ENCODE measurements at places on chromosomes 12 and 14. TPM values are rescaled to one million over a fixed set of nuclear protein-coding genes. Genes with fewer than 3 reads are reported as not detected.

Gene FOXG1
- total RNA-seq = not detected

DNA sequence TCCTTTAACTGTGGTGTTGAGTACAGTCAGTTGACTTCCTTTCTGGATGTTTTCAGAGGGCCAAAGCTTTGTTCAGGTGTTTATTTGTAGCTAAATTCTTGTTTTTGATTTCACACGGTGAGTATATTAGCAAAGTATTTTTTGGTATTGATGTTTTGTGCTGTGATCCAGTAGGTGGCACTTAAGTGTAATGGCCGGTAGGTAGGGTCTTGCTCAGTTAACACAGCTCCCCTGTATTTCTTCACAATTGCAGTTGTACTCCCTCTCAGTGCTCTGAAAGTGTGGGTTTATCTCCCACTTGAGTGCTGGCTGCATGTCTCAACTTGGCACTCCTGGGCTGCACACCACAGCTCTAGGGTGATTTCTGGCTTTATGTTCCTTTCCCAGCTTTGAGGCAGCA lies 339.5 kb downstream of the AEBP2 start:
- H3K4me1 ChIP-seq = peaks cover 35% of the 10 kb centered on the region
- peak overlapping the region; percentile 78 for H3K27ac ChIP-seq
- H3K4me3 ChIP-seq = no peak overlapping the region
- no peak for DNase-seq
- H3K36me3 ChIP-seq = peaks cover 4% of the 10 kb centered on the region

GRCh38 chr12:118436002-118436730 lies 59.8 kb downstream of the SUDS3 start:
- H3K27me3 ChIP-seq = no peaks in the 10 kb centered on the region
- H3K36me3 ChIP-seq = no peaks in the 10 kb centered on the region
- no peak for DNase-seq
- peaks cover 19% of the 10 kb centered on the region for H3K4me1 ChIP-seq
- H3K4me3 ChIP-seq = no peak overlapping the region

DNA sequence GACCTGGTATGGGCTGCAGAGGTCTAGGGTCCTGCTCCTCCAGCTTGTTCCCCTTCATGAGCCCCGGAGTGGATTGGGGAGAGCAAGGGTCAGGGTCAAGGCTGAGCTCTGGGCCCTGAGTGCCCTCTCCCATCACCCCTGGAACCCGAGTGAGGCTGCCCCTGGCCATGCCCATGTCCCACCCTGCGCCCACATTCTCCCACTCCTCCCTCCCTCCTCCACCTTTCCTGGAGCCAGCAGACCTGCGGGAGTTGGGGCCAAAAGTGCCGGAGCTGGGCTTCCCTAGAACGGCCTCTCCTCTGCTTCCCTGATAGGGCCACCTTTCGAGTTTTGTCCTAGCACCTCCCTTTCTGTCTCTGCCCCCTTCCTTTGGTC lies 590 bp downstream of the SCNN1A start:
- peaks cover 76% of the 10 kb centered on the region for H3K4me1 ChIP-seq
- no peaks in the 10 kb centered on the region for H3K27me3 ChIP-seq
- no peak for DNase-seq
- H3K4me3 ChIP-seq = no peak overlapping the region

GRCh38 chr14:53735916-53736315 lies 220.7 kb downstream of the BMP4 start:
- H3K36me3 ChIP-seq = no peaks in the 10 kb centered on the region
- no peak overlapping the region for H3K27ac ChIP-seq
- DNase-seq = no peak
- no peak overlapping the region for H3K4me3 ChIP-seq

DNA sequence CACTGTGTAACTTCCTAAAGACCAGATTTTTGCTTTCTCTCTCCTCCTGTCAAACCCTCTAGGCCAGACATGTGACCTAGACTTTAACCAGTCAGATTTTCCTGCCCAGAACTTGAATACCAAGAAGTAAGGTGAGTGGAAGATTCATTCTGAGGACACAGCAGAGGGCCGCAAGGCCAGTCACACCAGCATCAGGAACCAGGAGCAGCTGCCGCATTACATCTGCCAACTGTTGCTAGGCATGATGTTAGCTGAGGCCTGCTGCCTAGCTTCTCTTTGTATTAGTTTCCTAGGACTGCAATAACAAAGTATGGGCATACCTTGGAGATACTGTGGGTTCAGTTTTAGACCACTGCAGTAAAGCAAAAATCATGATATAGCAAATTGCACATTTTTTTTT lies 101.9 kb upstream of the BMP4 start:
- H3K36me3 ChIP-seq = no peaks in the 10 kb centered on the region
- H3K27ac ChIP-seq = no peak overlapping the region
- H3K27me3 ChIP-seq = no peaks in the 10 kb centered on the region
- H3K4me1 ChIP-seq = no peaks in the 10 kb centered on the region
- DNase-seq = no peak
- no peak overlapping the region for H3K4me3 ChIP-seq

- H3K27me3 ChIP-seq = peaks cover 10% of the 10 kb centered on the region
- H3K4me3 ChIP-seq = no peak overlapping the region
- no peak overlapping the region for H3K27ac ChIP-seq
- no peaks in the 10 kb centered on the region for H3K36me3 ChIP-seq
- no peak for DNase-seq
Observed at GRCh38 chr12:39620659-39621658, 1.4 kb upstream of the ABCD2 start.

DNA sequence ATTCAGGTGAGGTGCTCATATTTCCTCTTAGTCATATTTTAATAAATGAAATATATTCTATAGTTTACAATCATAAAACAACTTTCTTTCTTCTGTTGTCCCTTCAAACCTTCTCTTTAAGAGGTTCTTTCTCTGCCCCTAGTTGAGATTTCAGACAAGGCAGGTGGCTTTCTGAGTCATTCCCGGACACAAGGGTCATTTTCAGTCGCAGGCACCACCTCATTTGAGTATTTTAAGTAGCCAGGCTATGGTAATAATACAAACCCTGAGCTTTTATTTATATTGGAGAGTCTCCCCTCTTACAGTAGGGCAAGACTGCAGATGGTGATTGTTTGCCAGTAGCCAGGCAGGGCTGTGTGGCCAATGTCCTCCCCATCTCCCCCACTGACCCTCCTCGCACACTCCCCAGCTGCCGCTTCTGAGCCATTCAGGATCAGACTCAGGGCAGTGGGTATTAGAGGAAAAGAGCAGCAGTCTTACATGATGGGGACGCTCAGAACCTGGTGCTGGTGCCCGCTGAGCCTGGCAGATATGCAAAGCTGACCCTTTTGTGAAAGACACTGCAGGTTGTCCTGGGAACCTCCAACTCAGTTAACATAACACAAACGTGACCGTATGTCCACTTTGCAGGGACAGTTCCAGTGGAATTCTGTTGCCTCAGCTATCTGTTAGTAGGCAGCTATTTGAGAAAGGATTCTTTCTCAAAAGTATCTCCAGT lies 101.1 kb upstream of the BCL2L14 start:
- H3K4me1 ChIP-seq = no peaks in the 10 kb centered on the region
- DNase-seq = no peak
- H3K36me3 ChIP-seq = no peaks in the 10 kb centered on the region
- H3K27ac ChIP-seq = no peak overlapping the region
- peaks cover 8% of the 10 kb centered on the region for H3K27me3 ChIP-seq
- no peak overlapping the region for H3K4me3 ChIP-seq

- no peak overlapping the region for H3K27ac ChIP-seq
- DNase-seq = no peak
- no peak overlapping the region for H3K4me3 ChIP-seq
- no peaks in the 10 kb centered on the region for H3K36me3 ChIP-seq
Observed at GRCh38 chr14:52271538-52271937, 4.0 kb downstream of the PTGDR start.

DNA sequence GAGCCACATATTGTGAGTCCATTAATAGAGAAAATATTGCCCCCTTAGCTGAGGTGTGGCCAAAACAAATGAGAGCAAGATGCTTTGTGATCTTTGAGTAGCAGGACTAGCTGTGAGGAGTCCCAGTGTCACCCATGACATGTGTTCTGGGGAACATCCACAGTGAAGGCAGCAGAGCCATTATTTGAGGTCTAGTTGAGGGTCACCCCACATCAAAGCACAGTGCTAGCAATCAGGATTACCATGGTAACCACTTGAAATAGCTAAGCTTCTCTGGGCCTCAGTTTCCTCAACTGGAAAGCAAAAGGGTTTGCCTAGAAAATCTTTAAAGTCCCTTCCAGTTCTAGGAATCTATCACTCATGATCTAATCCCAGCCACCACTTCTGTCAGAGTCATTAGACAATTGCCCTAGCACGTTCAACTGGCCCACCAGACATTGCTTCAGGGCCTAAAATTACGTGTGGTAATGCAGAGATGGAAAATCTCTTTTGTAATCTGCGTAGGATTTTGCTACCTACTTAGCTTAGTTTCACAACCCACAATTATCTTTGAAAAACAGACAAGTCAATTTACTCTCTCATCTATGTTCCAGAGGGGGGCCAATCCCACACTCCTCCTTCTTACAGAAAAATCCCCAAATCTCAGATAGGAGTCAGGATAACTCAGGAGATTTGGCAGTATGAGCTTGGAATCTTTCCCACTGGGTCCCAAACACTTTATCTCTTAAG lies 251.2 kb upstream of the EGLN3 start:
- no peak overlapping the region for H3K27ac ChIP-seq
- peaks cover 6% of the 10 kb centered on the region for H3K27me3 ChIP-seq
- H3K36me3 ChIP-seq = no peaks in the 10 kb centered on the region
- DNase-seq = no peak
- H3K4me3 ChIP-seq = no peak overlapping the region
- H3K4me1 ChIP-seq = no peaks in the 10 kb centered on the region

Gene CLEC9A
- not detected for total RNA-seq

DNA sequence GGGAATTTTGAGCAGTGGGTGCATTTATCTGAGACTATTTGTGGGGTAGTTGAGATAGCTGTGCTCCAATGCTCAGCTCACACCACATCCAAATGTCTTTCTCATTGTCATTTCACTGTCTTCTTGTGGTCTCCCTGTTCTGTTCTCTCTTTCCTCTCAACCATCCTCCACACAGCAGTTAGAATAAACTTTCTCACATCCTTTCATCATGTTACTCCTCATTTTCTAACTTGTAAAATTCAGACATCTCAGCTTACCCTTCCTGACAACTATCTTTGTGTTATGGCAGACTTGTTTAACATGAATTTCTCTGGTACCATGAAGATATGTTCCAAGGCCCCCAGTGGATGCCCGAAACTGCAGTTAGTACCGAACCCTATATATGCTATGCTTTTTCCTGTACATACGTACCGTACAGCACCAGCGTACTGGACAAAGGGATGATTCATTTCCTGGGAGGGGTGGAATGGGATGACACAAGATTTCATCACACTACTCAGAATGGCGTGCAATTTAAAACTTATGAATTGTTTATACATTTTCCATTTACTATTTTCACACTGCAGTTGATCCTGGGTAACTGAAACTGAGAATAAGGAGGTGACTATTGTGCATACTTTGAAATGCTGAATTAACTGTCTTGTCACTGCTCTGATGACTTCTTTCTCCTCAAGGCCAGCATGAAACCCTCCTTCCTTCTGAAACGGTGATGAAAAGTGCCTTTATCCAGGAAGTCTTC lies 177.1 kb upstream of the SLC38A2 start:
- peak overlapping the region; percentile 96 for H3K27ac ChIP-seq
- no peaks in the 10 kb centered on the region for H3K27me3 ChIP-seq
- H3K36me3 ChIP-seq = peaks cover 5% of the 10 kb centered on the region
- H3K4me1 ChIP-seq = peaks cover 74% of the 10 kb centered on the region
- H3K4me3 ChIP-seq = peak overlapping the region; percentile 34

DNA sequence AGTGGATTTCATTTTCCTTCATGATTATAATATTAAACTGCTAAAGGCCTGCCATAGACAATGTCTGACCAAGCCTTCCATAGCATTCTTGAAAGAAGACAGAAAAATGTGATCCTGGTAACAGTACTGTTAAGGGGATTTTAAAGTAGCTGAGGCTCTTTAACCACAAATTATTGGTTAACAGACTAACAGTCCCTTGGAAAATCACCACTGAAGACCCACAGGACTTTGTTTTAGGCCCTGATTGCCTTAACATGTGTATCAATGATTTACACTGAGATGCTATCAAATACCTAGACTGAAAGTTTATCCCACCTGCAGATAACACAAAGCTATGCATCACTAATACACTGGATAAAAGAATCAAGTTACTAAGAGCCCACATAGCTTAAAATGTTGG lies 6.0 kb downstream of the KRT79 start:
- H3K4me3 ChIP-seq = no peak overlapping the region
- no peak overlapping the region for H3K27ac ChIP-seq
- peaks cover 12% of the 10 kb centered on the region for H3K27me3 ChIP-seq
- H3K36me3 ChIP-seq = no peaks in the 10 kb centered on the region

GRCh38 chr14:104244221-104245011 lies 106.0 kb downstream of the KIF26A start:
- no peak overlapping the region for H3K4me3 ChIP-seq
- H3K4me1 ChIP-seq = no peaks in the 10 kb centered on the region
- H3K36me3 ChIP-seq = no peaks in the 10 kb centered on the region
- H3K27me3 ChIP-seq = no peaks in the 10 kb centered on the region
- DNase-seq = peak; percentile 75

DNA sequence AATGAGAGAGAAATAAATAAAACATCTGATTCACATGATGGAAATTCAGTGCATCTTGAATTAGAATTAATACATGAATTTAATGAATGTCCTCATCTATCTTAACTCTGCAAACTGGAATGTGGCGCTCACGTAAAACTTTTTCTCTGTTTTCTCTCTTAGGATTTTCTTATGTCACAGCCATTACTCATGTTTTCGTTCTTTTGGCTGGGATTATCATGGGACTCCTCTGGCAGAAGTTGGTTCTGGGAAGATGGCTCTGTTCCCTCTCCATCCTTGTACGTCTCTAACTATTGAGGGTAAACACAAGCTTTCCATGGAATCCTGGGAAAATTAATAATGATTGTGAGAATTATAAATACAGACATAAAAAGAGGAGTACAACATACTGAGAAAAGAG lies 5.0 kb downstream of the CLEC12B start:
- peaks cover 14% of the 10 kb centered on the region for H3K27me3 ChIP-seq
- no peaks in the 10 kb centered on the region for H3K36me3 ChIP-seq
- DNase-seq = no peak
- no peak overlapping the region for H3K4me3 ChIP-seq
- H3K27ac ChIP-seq = no peak overlapping the region
- H3K4me1 ChIP-seq = no peaks in the 10 kb centered on the region

- DNase-seq = no peak
- H3K27ac ChIP-seq = peak overlapping the region; percentile 79
- H3K27me3 ChIP-seq = no peaks in the 10 kb centered on the region
- peaks cover 19% of the 10 kb centered on the region for H3K36me3 ChIP-seq
- no peak overlapping the region for H3K4me3 ChIP-seq
Observed at GRCh38 chr14:54570631-54571415, 3.9 kb downstream of the SAMD4A start.

Gene DBX2
- total RNA-seq = not detected
